CD4-positive, alpha-beta memory T cell (primary cell): ENCODE measurements at places on chromosomes 3 and 15. TPM values are rescaled to one million over a fixed set of nuclear protein-coding genes. Genes with fewer than 3 reads are reported as not detected.

Gene IGF1R
- 49.2 TPM for total RNA-seq

Gene KLHL24
- 107 TPM for total RNA-seq

Gene LYZL4
- not detected for total RNA-seq

Gene GATM
- total RNA-seq = 1.1 TPM

Gene PARP16
- 21.4 TPM for total RNA-seq

Gene PROK2
- 0.33 TPM for total RNA-seq
